Caudate nucleus (tissue), 63 donors: ENCODE measurements at places on chromosomes 7 and 10.

GRCh38 chr7:127820732-127821085, 168.7 kb downstream of the SND1 start:
- DNase-seq, result no peak

- no peak for DNase-seq
Measured at GRCh38 chr7:155804431-155804831, 7.8 kb downstream of the SHH start.

DNA sequence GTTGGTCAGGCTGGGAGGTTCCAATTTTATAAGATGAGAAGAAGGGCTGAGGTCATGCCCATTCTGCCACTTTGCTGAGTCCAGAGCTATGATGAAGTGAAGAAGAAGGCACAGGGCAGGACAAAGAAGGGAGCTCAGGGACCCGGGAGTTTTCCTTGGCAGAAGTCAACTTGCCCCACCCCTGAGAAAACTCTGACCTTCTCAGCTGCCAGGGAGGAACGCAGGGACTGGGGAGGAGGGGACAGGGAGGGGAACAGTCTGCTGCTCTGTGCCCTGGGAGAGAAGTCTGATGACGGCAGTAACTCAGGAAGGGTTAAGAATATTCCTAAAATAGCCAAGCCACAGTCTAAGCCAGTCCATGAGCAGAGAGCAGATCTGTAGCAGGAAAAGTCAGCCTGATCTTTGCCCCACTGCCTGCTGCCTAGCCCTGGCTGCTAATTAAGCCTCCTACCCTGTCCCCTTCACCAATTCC, 11.7 kb downstream of the ADIRF start:
- no peak for DNase-seq

DNA sequence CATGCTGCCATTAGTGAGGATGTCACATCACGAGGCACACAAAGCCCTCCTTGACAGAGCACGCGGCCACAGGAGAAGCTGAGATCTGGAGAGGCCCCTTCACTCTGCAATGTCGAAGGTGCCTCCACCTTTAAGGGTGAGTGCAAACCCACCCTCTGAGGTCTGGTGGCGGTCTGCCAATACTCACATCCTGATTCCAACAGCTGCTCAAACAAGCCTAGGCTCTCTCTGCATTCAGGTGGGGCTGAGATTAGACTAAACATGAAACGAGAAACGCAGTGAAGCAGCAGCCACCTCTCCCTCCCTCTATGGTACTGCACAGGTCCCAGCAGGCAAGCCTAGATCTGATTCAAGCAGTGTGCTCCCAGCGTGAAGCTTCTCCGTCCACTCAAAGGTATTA, 151.8 kb downstream of the TCERG1L start:
- DNase-seq, result no peak

- DNase-seq, result no peak
Measured at GRCh38 chr10:3465406-3465891, 292.9 kb upstream of the PITRM1 start.

DNA sequence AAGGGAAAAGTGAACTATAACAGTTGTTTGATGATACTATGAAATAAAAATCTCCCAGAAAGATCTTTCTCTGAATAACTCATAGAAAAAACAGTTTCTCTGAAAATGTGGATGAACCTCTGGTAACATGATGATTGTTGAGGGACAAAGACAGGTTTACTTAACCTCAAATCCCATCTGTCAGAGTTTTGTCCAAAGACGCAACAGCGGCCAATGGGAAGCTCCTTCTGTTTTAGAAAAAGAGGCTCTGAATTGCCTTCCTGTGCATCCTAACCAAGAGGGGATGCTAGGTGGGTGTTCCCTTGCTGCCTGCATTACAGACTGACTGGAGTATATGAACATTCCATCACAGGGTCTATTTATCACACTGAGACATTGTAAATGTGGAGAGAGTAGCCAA, 8.9 kb upstream of the HYCC1 start:
- DNase-seq, result no peak
